ENCODE measurements at places on chromosomes 12 and 14.

DNA sequence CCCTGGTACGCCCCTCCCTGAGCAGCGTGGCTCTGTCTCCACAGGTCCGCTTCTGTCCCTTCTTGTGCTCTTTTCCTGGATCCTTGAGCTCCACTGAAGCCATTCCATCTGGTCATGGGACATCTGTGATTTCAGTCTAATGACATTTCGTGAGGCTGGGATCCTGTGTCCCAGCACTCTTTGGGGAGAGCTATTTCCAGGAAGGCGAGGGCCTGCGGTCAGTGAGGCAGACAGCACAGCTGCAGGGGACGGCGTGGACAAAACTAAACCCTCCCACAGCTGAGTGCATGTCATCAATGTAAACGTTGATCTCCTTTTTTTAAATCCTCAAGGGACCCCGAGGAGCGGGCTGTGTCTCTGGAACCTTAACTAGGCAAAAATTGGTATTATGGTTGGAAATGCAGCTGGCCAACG is 127.7 kb downstream of the DACT1 start:
- no peak for DNase-seq

GRCh38 chr12:108985750-108986149 is 35.1 kb downstream of the SVOP start:
- DNase-seq: no peak

DNA sequence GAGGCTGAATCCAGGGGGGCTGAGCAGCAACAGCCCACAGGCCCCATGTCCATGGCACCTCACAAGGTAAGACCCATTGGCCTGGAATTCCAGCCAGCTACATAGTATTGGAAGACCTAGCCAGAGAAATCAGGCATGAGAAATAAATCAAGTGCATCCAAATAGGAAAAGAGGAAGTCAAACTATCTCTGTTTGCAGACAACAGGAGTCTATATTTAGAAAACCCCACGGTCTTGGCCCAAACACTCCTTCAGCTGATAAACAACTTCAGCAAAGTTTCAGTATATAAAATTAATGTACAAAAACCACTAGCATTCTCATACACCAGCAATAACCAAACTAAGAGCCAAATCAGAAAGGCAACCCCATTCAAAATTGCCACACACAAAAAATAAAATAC is 16.9 kb downstream of the PDE6H start:
- DNase-seq: no peak

- DNase-seq: no peak
These were observed 87.8 kb downstream of the RIC8B start for GRCh38 chr12:106861984-106862916.

- no peak for DNase-seq
These were observed 128.7 kb upstream of the BMP4 start for GRCh38 chr14:54085232-54085761.

DNA sequence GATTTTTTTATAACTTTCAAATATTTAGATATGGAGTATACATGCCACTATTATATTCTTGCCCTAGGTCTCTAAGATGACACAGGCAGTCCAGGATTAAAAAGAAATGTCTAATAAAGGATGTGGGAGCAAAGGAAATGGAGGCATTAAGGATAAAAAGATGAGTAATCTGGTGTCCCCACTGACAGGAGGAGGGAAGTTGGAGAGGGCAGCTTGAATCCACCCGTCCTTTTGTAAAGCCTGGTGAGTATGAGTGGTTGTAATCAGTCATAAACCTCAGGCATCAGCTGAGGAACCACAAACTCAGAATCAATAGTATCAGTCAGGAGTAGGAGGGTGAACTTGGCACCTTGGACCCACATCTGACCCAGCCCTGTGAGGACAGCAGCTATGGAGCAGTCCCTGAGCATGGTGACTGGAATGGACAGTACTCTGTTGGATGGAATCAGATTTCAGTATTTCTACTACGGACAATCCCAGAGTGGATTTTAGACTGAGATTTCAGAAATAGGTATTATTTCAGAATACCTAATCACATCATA is 100.5 kb downstream of the EXOC5 start:
- no peak for DNase-seq

- no peak for DNase-seq
These were observed 157.9 kb upstream of the GRIP1 start for GRCh38 chr12:66836623-66837310.

- peak; percentile 16 for DNase-seq
These were observed 225.1 kb upstream of the CRY1 start for GRCh38 chr12:107318556-107318805.

GRCh38 chr14:104132981-104133380 is 5.4 kb upstream of the KIF26A start:
- no peak for DNase-seq

- DNase-seq: no peak
These were observed 194.8 kb upstream of the C14orf180 start for GRCh38 chr14:104384776-104385071.

- no peak for DNase-seq
These were observed 61.0 kb upstream of the PELI2 start for GRCh38 chr14:56057071-56057741.

DNA sequence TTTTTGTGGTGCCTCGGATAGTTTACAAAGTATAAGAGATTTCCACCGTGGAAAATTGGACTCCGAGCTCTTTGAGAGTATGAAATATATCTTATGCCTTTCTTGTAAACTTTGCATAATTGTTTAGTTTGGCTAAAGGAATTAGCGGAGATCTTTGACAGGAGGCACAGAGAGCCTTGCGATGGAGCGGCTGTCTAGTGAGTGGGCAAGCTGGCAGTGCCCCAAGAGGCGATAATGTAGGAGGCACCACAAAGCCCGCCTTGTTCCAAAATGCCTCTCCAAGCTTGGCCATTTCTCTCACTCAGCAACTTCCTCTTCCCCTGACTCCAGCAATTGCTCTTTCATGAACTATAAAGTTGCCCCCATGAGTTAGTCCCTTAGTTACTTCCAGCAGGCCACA is 270.1 kb upstream of the PRICKLE1 start:
- no peak for DNase-seq

GRCh38 chr12:49667325-49668090 is 39.7 kb downstream of the FMNL3 start:
- DNase-seq: no peak

DNA sequence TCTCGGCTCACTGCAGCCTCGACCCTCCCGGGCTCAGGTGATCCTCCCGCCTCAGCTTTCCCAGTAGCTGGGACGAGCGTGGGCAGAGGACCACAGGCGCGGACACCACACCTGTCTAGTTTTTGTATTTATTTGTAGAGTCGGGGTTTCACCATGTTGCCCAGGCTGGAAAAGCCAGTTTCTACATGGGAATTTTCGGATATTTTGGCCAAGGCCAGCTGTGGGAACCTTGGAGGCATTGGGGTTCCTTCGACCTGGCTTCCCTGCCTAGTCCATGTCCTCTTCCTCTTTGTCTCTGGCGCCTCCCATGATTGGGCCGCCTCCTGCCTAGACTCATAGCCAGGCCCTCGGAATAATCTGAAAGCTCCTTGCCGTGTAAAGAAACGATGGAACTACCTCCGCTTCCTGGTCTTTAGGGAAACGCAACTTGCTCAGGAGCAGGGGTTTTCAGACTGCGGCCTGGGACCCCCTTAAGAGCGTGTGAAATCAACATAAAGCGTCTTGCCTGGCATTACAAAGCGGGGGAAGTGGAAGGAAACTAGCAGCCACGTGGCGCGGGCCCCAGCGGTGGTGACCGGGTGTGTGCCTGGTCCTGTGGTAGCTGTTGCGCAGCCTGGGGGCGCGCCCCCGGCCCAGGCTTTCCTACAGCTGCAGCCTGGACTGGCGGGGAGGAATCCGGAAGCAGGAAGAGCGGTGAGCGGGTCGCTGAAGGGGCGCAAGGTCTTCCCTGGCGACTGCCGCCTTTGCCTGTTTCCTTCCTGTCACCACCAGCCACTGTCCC is 1.4 kb upstream of the HSP90AA1 start:
- peak; percentile 43 for DNase-seq

DNA sequence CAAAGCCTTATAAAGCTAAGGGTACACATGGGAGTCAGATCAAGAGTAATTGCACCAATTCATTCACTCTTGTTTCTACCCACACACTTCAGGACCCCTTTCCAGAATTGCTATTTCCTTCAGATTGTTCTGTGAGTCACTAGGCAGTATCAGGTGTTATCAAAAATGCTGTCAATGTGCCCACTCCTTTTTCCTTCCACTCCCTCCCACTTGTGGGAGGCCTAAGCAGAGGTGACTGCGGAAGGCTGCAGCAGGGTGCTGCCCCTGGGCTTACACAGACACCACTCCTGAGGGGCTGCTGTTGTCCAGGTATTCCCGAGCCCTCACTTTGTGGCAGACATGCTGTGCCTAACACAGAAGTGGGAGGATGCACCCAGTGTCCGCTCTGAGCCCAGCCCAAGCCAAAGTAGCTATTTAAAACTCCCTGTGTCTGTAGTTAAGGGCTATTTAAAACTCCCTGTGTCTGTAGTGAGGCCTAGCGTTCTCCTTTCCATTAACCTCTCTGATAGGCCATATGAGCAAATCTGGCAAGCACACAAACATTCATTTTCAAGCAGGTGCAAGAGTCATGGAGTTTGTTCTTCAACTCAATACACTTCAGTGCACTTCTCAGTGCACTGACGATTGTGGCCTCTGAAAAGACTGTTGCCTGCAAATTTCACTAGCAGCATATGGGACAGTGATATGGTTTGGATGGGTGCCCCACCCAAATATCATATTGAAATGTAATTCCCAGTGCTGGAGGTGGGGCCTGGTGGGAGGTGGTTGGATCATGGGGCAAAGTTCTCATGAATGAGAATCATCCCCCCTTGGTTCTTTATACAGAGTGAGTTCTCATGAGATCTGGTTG is 117.8 kb downstream of the PHLDA1 start:
- DNase-seq: no peak

- peak; percentile 45 for DNase-seq
These were observed 212.5 kb downstream of the CHST11 start for GRCh38 chr12:104669089-104669721.

- DNase-seq: no peak
These were observed 266.2 kb upstream of the PELI2 start for GRCh38 chr14:55851961-55852360.

DNA sequence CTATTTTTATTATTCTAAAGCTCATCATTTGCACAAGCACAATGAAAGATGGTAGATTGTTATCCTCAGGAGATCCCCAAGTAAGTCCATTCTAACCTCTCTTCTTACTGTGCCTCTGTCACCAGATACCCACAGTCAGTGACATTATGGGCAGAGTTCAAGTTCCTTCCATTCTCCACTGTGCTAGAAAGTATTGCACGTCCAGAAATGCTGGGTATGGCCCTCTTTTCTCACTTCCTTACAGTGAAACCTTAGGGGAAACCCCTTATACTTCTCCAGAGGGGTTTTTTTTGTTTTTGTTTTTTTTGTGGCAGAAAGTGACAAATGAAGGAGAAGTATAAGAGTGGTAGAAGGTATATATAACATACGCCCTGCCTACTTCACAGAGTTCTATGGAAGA is 102.9 kb downstream of the DIO2 start:
- DNase-seq: no peak

GRCh38 chr14:32076278-32077080 is 625 bp upstream of the ARHGAP5 start:
- DNase-seq: peak; percentile 87

DNA sequence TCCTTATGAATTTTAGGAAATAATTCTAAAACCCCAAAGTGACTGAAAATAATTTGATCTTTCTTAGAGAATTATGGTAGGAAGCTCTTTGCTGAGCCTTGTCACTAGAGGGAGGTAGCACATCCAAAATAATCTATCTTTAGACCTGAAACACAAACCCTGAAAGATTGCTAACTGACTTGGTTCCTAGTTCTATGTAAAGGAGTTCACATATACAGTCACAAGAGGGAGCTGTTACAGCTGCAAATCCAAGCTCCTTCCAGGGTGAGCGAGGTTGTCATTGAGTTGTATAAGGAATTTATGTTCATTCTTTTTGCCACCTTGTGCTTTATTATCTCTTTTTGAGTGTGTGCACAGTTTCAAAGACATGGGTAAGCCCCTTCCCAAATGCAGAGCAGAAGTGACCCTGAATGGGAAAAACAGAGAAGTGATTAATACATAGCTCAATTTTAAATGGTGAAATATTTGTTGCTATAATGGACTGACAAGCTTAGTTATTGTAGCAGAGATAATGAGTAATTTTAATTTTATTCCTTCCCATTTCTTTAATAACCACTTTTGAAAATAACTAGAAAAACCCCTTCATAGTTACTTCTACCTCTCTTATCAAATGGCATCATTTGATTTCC is 387.9 kb downstream of the DAD1 start:
- DNase-seq: no peak

GRCh38 chr14:93712838-93713724 is 75.2 kb downstream of the PRIMA1 start:
- DNase-seq: no peak

DNA sequence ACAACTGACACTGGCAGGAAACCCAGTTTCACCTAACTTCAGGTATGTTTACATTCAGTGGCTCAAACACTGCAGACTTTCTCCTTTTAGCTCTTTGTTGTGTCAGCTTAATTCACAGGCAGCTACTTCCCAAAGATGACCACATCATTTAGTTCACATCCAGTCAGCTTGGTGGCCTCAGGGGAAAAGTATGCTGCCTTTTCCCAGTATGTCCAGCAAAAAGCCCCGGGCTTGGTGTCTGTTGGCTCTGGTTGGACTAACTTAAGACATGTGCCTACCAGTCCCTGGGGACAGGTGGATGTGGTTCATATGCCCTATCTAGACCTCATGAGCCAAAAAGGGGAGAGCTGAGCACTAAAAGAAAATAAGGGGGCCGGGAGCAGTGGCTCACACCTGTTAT is 56.4 kb downstream of the GOLGA5 start:
- no peak for DNase-seq

- no peak for DNase-seq
These were observed 243.7 kb downstream of the AKAP6 start for GRCh38 chr14:32572867-32573150.

GRCh38 chr12:107091989-107092641 is 1.2 kb downstream of the CRY1 start:
- DNase-seq: no peak

- DNase-seq: no peak
These were observed 89.1 kb downstream of the C12orf75 start for GRCh38 chr12:105419606-105420005.

GRCh38 chr14:74754157-74754556 is 9.0 kb upstream of the YLPM1 start:
- no peak for DNase-seq

- DNase-seq: no peak
These were observed 4.1 kb downstream of the GCN1 start for GRCh38 chr12:120190386-120190785.

GRCh38 chr14:35043046-35043445 is 3.0 kb upstream of the FAM177A1 start:
- no peak for DNase-seq

- no peak for DNase-seq
These were observed 65.0 kb downstream of the RFLNA start for GRCh38 chr12:124359671-124360581.

- DNase-seq: no peak
These were observed 84.9 kb upstream of the CLMN start for GRCh38 chr14:95404583-95404982.

- DNase-seq: no peak
These were observed 122.0 kb downstream of the RAD51B start for GRCh38 chr14:67941456-67942018.

DNA sequence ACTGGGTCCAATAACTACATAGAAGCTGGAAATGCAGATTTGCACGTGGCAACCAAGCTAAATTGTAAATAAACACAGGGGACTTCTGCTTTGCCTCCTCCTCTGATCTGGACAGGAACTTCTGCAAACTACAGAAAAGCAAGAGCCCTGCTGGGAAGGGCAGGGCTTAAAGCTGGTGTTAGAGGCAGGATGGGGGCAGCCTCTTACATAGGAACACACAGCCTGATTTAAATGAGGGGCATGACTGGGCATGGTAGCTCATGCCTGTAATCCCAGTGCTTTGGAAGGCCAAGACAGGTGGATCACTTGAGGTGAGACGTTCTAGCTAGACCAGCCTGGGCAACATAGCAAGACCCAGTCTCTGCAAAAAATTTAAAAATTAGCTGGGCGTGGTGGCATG is 46.7 kb downstream of the ERH start:
- DNase-seq: no peak

All from frontal cortex (tissue), 4 donors.